ENCODE measurements at places on chromosomes 3 and 15.

GRCh38 chr15:51185213-51186159 lies 90.8 kb upstream of the TNFAIP8L3 start:
- no peak for DNase-seq

DNA sequence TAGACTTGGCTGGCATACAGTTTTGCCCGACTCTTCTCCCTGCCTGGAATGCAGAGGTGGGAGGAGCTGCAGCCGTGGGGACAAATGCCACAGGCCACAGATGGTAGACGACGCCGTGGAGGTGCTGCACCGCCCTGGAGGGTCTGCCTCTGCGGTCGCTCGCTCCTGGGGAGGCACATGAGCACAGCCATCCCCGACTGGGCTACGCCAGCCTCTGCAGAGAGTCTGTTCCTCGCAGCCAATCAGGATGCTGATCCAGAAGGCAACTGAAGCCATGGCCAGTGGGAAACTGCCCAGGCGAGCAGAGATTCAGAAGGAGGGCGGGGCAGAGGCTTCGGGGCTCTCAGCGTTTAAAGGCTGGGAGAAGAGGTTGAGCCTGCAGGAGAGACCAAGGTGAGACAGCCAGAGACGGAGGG lies 11.9 kb upstream of the LRRC15 start:
- no peak for DNase-seq

DNA sequence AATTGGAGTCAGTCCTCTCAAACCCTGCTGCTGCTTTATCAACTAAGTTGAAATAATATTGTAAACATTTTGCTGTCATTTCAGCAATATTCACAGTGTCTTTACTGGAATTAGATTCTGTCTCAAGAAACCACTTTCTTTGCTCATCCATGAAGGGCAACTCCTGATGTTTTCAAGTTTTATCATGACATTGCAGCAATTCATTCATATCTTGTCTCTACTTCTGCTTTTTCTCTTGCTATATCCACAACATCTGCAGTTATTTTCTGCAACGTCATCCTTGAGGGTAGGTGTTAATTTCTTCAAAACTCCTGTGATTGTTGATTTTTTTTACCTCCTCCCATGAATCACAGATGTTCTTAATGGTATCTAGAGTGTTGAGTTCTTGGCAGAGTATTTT lies 181.6 kb downstream of the EPHA6 start:
- no peak for DNase-seq

DNA sequence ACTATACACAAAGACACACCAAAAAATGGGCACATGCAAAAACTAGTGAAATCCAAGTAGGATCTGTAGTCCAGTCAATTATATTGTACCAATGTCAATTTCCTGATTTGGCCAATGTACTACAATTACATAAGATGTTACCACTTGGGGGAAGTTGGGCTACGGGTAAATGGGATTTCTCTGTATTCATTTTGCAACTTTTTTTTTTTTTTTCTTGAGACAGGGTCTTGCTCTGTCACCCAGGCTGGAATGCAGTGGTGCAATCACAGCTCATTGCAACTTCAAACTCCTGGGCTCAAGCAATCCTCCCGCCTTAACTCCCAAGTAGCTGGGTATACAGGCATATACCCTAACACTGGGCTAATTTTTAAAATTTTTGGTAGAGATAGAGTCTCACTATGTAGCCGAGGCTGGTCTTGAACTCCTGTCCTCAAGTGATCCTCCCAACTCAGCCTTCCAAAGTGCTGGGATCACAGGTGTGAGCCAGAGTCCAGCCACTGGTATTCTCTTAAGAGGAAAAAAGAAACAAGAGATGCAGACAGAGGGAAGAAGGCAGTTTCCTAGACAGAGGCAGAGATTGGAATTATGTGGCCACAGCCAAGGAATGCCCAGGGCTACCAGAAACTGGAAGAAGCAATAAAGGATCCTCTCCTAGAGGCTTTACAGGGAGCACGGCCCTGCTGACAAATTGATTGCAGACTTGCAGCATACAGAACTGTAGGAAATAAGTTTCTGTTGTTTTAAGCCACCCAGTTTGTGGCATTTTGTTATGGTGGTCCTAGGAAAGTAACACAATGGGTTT lies 33.3 kb downstream of the TFDP2 start:
- no peak for DNase-seq

DNA sequence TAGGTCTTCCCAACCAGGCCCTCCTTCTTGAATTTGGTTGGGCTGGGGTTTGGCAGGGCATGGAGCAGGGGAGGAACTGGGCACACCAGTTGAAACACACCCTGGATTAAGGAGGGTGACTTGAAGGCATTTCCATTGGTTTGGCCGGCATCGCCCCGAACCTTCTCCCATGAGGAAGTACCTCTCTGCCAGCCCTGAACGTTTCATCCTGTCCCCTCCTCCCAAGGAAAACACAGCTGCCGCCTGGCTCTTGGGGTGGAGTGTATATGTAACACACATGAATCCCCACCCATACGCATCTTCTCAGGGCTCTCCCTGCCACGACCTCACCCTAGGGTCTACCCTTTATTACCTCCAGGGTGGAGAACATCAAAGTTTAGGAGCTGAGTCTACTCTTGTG lies 14.6 kb downstream of the UBAP1L start:
- no peak for DNase-seq

DNA sequence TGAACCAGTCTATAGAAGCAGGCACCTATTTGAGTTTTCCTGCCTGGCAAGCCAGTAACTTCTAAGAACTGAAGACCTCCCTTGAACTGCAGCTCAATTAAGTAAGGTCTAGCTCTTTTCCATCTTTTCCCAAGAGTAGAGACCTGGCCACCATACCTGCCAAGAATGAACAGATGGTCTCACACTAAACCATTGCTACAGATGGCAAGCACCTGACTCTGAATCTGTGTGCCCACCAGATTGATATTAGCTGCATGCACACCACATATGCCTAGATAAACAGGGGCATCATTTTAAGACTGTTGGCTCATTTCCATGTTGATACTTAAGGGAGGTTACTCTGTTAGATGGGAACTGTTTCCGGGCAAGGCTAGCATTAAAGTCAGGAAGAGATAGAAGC lies 34.8 kb upstream of the GSK3B start:
- no peak for DNase-seq

GRCh38 chr3:189999718-190000117 lies 121.0 kb downstream of the P3H2 start:
- no peak for DNase-seq

- DNase-seq = no peak
These were observed 121.3 kb upstream of the THBS1 start for GRCh38 chr15:39459548-39459947.

- peak; percentile 27 for DNase-seq
These were observed 21.4 kb upstream of the LIPC start for GRCh38 chr15:58410353-58410752.

DNA sequence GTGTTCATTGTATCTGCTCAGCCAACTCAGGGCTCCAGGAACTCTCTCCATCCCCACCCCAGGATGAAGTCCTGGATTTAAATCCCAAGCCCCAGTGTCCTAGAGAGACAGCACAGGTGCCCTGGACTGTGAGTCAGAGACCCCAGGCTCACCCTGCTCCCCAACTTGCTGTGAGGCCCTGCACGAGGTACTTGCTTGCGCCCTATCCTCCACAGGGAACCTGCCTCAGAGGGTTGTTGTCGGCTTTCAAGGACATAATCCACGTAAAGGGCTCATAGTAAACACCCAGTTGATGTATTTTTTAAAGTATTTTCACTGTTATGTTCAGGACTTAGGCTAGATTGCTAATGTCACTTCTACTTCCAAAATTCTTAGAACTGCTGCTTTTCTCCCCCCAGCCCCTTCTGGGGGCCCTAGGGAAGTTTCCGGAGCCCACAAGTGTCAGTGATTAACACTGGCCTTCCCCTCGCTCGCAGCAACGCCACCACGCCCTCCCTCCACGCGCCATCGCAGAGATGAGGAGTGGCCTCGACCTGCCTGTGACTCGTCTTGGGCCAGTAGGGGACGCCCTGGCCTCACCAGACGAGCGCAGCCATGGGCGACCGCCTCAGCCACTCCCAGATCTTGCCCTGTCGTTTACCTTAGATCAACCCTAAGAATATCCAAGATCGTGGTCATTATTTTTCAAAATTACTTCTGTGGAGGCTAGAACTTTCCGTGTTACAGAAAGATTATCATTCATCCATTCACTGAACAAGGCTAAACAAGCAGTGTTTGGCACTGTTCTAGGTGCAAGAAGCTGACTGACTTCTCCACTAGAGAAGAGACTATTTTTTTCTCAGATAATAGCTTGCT lies 6.0 kb upstream of the SRP14 start:
- DNase-seq = peak; percentile 88

DNA sequence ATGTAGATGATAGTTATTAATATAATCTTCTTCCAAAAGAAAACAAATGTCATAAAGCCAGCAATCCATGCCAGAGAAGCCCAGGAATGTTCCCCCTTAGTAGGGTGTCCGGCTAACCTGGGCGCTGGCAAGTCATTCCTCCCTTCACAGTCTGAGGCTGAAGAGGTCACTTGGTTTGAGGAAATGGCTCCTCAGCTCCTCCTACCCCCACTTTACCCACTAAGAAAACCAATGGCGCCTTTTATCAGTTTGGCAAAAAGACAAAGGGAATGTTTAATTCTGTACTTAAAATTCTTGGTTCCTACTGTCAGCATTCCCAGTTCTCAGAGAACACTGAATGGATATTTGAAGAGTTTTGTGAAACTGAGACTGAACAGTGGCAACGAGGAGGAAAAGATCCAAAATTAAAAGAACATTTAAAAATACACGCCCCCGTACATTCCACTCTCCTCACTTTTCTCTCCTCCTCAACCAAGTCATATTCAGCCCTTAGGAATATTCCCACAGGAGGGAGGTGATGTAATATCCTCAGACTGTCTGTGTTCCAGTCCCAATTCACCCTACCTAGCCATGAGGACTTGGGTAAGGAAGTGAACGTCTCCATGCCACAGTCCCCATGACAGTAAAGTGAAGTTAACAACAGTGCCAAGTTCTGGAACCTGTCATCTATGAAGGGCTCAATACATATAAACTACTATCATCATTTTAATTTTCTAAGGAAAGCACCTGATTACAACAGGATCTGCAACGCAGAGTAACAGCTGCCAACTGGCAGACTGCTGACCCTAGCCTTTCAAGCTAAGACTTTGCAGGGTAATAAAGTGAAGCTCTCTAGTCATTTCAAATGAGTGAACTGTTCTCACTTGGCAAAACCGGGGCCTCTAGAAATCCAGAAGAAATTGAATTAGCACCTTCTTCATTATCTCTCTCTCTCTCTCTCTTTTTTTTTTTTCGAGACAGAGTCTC lies 234.5 kb upstream of the ICE2 start:
- DNase-seq = no peak

GRCh38 chr3:26081166-26081565 lies 291.3 kb downstream of the OXSM start:
- no peak for DNase-seq

DNA sequence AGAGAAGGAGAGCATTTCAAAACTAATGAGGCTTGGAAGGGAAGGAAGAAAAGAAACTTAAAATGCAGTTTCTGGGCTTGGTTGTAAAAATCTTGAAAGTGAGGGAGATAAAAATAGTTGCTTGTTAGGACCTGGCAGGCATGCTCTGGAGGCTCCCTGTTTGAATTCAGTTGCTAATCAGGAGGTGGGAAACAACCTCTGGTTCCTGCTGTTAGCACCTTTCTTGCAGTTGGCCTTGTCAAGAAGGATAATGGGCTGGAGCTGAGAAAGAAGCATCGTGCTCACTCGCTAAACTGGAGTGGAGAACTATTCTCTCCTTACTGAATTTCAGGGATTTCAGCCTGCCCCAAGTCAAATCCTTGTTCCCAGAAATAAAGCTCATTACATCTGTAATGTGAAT lies 23.4 kb downstream of the SNAPC5 start:
- no peak for DNase-seq

GRCh38 chr3:36165509-36166290 lies 214.6 kb upstream of the STAC start:
- DNase-seq = no peak

GRCh38 chr3:192212335-192212734 lies 515.0 kb downstream of the FGF12 start:
- DNase-seq = no peak

GRCh38 chr3:140994316-140994715 lies 52.7 kb downstream of the SLC25A36 start:
- DNase-seq = no peak

DNA sequence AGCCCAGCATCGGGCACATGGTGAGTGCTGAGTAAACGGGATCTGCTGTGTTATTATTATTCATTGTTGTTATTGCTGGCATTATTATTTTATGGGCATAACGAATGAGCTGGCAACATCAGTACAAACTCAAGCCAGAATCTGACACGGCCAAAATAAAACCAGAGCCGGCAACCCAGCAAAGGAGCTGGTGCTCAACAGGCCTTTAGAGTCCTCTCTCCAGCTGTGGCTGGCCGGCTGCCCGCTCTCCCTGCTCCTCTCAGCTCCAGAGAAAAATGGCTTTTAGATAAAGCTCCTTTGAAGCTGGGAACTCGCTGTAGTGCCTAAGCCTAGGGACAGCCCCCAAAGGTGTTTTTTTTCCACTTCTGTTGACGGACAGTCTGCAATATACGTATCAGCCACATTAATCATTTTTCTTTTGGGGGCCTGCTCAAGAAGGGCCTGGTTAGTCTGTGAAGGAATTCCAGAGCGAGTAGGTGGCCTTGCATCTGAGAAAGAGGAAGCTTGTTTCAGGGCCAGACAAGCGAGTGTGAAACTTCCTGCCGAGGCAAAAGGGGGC lies 193.9 kb upstream of the UBE2E1 start:
- no peak for DNase-seq

DNA sequence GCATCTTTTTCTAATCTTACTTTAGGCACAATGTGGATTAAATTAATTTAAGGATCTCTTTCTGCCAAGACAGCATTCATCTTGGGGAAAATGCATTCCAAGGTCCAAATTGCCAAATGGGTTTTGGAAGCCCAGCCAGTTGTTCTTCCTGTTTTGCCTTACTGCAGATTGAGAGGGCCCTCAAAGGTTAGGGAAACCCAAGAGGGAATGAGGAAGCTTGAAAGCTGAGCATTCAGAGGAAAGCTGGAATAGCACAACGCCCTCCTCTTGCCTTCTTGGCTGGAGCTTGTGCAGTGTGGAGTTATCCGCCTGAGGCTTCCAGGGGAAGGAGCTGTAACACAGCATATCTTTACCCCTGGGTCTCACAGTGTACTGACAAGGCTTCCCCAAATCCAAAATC lies 18.2 kb upstream of the SACM1L start:
- no peak for DNase-seq

- no peak for DNase-seq
These were observed 187.1 kb upstream of the THBS1 start for GRCh38 chr15:39393575-39394335.

GRCh38 chr15:25059698-25060471 lies 105.1 kb downstream of the SNRPN start:
- no peak for DNase-seq

DNA sequence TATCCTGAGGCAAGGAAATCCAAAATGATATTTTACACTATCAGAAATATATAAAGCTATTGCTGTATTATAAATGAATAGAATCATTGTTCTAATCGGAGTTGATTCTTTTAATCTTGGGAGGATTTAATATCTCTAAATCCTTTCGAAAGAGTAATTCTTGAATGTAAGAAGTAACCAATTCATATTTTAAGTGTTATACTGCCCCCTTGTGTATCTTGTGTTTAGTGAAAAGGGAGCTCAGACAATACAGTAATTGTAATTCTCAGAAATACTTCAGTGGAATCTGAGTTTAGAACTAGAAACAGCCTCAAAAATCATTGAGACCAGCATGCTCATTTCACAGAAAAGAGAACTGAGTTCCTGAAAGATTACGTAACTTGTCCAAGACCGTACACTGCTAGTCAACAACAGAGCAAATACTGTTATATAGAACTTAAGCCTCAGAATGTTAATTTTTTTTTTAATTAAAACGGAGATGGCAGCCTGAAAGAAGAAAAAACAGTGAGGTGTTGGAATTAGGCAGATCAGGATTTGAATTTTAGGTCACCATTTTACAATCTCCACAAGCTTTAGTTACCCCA lies 42.9 kb downstream of the PLCH1 start:
- DNase-seq = no peak

All from stimulated activated CD4-positive, alpha-beta T cell treated with anti-CD3 and anti-CD28 coated beads, Interleukin-2, amount 100 ng/mL, for 24 hours (primary cell).